RWPE2 (cell line): ENCODE measurements at places on chromosomes 2 and 18.

DNA sequence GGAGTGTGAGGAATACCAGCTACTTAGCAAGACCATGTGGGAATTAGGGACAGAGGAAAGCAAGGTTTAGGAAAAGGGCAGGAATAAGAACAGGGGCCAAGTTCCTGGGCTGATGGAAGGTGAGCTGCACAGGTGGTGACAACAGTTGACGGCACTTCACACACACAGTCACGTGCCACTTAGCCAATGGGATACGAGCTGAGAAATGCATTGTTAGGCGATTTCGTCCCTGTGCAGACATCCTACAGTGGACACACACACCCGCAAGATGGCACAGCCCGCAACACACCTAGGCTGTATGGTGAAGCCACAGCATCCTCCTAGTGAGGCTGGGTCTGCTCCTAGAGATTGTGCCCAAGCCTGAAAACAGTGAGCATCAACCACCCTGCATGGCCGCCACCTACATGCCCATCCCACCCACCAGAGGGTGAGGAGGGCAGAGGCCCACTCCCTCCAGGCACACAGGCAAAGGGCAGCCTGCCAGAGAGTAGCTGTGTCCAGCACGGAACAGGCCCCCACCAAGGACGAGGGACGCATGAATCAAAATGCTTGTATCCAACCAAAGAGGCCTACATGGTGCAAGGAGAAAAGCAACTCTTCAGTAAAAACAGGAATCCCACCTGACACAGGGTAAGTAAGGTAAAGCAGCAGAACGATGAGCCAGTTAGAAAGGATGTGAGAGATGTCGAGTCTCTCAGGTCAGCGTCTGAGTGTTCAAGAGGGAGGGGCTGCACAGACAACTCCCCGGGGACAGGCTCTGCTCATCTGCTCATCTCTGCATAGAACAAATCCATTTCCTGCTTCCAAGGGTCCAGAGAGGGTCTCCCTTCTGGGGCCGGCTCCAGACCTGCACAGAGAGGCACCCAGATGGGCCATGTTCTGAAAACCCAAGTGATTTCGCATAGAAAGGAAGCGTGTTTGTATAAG is 51.3 kb downstream of the ZNF516 start:
- no peak for DNase-seq

DNA sequence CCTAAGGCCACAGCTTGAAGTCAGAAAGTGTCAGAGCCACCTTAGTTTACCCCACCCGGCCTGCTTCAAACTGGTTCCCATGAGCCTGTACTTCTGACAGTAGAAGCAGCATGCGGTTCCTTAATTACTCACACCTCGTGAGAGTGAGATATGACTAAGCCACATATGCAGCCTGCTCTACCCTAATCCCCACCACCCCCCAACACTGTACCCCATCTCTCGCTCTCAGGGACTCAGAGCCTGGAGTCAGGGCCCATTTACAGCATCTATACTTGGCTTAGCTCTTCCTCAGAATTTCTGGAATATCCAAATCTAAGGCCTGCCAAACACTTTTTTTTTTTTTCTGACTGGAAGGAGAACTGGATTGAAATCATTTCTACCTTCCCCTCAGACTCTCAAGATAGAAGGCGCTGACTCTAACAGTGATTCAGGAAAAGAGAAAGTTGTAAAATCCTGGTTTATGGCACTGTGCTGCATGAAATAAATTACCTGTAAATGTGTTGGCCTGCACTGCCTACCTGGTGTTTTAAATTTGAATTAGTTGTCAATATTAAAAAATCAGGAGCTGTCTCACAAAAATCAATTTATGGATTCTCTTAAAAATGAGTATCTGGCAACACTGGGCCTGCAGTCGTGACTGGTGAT is 360.0 kb downstream of the RND3 start:
- no peak for DNase-seq

GRCh38 chr2:163751696-163752095 is 15.9 kb upstream of the FIGN start:
- no peak for DNase-seq

- peak; percentile 34 for DNase-seq
Observed at GRCh38 chr2:96163768-96164429, 18.7 kb upstream of the DUSP2 start.

GRCh38 chr2:218123986-218124385 is 1.8 kb upstream of the CXCR2 start:
- no peak for DNase-seq

DNA sequence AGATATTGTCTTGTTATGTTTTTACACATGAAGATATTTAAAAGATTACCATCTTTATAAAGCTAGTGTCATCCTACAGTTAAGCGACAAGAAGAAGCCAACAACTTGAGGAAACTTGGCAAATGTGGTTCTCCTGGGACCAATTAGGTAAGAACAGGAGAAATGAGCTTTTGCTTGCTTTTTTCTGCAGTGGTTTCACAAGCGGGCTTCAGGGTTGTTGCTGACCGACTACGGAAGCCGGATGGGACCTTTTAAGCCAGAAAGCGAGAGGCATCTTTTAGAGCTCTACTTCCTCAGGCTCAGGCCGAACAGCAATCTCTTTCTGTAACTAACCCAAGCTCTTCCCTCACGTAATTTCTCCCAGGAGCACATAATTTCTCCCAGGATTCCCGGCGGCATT is 256.5 kb downstream of the CNTNAP5 start:
- no peak for DNase-seq

DNA sequence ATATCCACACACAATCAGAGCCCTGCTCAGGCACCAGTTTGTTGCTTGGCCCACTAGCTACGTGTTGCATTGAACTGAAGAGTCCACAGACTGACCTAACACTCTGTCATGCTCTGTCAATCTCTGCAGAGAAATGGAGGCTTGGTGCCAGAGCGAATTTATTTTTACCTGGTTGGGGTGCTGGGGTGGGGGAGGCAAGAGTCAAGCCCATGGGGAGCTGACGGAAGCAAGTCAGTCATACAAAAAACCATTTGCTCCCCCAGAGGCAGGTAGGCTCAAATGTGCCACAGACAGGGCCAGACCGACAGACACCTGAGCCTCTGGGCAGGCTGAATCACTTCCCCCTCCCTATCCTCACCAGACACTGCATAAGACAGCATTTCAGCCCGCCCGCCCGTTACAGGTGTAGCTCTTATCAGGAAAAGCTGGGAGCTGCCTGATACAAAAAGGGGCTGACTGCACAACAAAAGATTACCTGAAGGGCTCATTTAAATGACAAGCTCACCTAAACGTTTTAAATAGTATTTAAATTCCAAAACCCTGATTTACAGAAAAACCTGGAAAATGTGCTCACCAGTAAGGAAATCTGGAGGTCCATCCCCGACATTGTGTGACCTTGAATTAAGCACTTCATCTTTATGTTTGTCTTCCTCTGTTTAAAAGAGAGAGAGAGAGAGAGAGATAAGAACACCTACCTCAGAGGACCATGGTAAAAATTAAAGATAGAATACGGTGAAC is 2.1 kb upstream of the PCBP1 start:
- DNase-seq = peak; percentile 73

GRCh38 chr18:74996055-74996454 is 212.9 kb downstream of the PTGR3 start:
- DNase-seq = no peak

GRCh38 chr2:139805441-139805840 is 1025.3 kb upstream of the NXPH2 start:
- no peak for DNase-seq

GRCh38 chr18:77373730-77374445 is 124.2 kb downstream of the GALR1 start:
- no peak for DNase-seq

DNA sequence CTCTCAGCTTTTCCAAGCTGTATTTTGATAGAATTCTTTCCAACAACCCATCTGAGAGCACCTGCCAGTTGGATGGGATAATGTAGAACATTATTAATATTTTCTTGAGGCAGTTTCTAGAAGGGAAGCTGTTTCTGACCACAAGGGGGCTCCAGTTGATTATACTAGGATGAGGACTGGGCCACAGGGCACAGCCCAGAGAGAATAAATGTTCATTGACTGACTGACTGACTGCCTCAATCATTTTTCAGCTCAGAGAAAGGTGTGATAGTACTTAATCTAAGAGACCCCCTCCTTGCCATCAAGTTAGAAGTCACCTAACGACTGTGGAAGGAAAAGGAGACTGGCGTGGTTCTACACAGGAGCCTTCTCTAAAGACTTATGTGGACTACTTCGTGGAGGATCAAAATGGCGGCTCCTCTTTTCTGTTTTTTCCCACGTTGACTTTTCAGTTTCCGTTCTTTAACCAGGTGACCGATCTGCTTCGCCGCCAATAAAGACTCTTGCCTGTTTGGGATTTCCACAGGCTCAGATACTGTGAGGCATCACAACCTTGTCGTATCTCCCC is 31.9 kb upstream of the CREG2 start:
- DNase-seq = no peak

DNA sequence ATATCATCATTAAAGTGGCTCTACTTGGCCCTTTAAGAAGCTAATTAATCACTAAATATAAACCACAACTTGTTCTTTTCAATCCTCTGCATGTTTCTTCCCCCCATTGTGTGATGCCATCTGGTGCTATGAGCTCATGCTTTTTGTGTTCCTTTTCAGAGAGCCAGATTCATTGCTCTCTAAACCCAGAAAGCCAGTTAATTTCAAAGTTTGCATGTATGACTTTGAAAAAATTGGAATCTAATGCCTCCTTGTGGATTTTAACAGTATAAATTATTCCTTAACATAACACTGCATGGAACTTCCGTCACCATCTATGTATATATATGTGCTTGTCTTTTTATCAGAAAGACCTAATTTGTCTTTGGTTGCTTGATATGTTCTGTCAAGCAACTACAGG is 31.1 kb downstream of the TMEM178A start:
- no peak for DNase-seq

- DNase-seq = no peak
Observed at GRCh38 chr18:37499044-37499443, 66.6 kb downstream of the CELF4 start.

DNA sequence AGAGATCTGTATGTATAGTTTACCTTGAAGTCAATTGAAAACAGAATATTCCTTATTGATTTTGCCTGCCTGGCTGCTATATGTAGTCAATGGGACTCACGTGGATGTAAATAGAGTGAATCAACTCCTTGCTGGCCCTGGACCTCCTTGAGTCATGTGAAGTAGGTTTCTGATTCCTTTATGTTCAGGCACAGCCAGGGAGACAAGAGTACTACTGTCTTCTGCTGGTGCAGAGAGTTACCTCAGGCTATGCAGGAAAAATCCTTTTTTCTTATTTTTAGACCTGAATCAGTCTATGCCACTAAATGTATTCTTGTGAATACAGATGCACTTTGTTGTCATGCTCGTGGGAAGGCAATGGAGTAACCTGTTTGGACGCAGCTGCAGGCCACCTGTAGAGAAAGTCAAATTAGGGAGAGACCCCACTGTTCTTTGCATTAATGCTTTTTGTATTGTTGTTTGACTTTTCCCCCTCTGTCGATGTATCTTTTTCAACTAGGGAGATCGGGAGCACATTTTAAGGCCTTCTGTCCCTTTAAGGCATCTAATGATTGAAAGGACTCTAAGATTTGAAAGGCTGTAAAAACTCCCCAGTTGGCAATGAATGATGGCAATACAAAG is 473.9 kb downstream of the ARHGAP15 start:
- no peak for DNase-seq

- no peak for DNase-seq
Observed at GRCh38 chr2:38233231-38233983, 143.7 kb downstream of the ATL2 start.

GRCh38 chr2:228658998-228659397 is 477.5 kb upstream of the SPHKAP start:
- DNase-seq = no peak

DNA sequence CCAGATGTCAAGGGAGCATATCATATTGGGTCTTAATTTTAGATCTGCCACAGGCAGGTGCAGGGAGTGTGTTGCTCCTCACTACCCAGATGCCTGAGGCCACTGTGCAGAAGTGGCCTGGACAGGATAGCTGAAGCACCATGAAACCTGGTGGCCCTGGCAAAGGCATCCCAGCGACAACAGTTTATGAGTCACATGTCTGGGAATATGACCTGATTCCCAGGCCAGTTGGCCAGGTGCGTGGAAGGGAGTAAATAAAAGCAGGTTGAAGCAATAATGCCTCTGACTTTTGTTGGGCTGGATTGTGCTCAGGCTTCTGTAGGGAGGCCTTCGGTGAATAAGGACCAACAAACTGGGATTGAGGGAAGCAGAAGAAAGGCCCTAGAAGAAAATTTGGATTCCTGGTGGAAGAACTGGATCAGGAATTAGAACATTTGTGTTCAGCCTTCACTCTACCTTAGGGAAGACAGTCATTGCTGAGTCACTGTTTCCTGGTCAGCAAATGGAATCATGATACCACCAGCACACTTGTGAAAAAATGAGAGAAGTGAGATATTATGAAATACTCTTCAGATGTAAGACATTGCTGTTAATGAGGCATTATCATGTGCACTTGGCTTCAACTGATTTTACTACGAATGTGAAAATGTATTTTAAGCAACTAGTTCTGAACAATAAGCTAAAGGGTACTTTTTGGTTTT is 78.4 kb upstream of the ZNF516 start:
- DNase-seq = no peak

DNA sequence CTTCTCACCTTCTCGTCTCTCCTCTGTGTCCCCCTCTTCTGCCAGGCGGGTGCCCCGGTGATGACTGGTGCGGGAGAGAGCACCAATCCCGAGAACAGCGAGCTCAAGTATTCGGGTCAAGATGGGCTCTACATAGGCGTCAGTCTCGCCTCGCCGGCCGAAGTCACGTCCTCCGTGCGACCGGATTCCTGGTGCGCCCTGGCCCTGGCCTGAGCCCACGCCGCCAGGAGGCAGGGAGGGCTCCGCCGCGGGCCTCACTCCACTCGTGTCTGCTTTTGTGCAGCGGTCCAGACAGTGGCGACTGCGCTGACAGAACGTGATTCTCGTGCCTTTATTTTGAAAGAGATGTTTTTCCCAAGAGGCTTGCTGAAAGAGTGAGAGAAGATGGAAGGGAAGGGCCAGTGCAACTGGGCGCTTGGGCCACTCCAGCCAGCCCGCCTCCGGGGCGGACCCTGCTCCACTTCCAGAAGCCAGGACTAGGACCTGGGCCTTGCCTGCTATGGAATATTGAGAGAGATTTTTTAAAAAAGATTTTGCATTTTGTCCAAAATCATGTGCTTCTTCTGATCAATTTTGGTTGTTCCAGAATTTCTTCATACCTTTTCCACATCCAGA is 31.3 kb downstream of the GATA6 start:
- no peak for DNase-seq

DNA sequence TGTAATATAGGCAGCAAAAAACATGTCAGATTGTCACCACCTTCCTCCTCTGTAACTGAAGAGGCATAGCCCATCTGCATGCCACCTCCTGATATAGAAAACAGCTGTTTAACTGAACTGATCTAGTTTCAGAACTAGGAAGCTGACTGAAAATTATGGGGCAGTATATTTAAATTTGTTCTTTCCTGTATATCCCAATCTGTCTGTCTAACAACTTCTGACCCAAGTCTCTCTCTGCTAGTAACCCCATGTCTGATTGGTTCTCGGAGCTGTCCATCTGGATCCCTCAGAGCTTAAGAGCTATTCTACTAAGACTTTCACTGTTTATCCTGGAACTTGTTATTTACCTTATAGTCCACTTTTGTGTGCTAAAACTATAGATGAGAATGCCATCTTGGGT is 68.2 kb upstream of the SLC35G4 start:
- DNase-seq = no peak

- peak; percentile 68 for DNase-seq
Observed at GRCh38 chr2:19955544-19956422, 34.1 kb downstream of the WDR35 start.

GRCh38 chr2:215917953-215918620 is 95.3 kb downstream of the MREG start:
- DNase-seq = no peak

- DNase-seq = no peak
Observed at GRCh38 chr2:86649119-86649947, 25.7 kb upstream of the RNF103 start.
